Mucosa of descending colon (tissue), 3 donors: ENCODE measurements at places on chromosomes 1 and 21.

DNA sequence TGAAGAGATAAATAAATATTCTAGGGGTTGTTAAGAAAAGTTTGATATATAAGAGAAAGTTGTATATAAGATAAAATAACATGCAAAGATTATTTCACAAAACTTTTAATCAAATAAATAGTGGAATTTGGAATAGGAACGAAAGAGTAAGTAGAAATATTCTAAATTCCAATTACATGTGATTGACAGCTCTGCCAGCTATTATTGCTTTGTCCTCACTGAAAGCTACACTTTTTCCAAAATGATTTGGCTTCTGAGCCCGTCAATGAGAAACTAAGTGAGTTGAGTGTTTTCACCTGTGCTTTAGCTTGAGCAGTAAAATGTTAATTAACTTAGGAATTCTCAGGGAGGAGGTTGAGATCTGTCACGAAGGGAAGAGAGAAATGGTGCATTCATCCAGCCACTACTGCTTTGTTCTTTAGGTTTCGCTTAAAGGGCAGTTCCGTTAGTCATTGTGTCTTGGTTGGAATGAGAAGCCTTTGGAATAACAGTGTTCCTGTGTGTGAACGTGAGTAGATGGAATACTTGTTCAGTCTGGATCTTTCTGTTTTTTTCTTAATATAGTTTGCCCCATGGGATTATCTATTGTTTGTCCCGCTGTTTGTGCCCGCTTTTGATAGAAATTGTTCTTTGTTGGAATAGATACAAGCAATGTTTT is 63.3 kb upstream of the CR1L start:
- DNase-seq = no peak

GRCh38 chr1:156546267-156546666 is 26.1 kb downstream of the IQGAP3 start:
- DNase-seq = no peak

DNA sequence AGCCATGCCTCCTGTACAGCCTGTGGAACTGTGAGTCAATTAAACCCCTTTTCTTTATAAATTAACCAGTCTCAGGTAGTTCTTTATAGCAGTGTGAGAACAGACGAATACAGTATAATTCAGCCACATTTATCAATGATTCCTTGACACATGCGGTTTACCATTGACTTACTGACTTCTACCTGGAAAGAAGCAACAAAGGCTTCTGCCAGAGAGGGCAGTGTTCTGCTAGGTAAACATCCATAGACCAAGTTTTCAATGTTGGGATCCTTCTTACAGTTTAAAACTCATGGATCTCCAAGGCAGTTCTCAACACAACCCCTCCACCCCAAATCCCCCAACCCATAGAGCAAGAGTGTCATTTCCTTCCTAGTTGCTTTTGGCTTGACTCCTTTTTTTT is 150.6 kb downstream of the ZNF648 start:
- DNase-seq = no peak

DNA sequence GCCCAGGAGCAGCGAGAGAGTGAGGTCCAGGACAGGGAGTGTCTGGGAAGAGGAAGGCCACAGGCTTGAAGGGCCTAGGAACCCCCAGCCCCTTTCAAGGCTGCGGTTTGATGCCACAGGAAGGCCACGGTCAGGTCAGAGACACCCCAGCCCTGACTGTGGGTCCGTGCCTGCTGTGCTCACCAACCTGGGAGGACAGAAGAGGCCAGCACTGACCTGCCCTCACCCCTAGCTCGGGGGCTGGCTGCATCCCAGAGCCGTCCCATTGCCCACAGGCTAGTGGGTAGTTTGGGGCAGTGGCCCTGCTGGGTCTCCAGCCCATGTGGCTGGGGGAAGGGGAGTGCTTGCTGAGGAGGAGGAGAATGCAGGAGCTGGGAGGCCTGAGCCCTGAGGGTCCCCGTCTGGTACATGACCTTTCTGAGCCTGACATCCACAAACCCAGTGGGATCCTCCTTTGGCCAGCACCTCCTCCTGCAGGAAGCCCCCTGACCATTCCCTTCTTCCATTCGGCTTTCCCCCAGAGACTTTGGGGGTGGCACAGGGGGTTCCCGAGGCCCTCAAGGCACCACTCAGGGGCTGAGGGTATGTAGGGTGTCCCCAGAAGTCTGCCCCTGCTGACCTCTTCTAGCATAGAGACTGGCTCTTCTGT is 54.3 kb downstream of the WNT9A start:
- no peak for DNase-seq

DNA sequence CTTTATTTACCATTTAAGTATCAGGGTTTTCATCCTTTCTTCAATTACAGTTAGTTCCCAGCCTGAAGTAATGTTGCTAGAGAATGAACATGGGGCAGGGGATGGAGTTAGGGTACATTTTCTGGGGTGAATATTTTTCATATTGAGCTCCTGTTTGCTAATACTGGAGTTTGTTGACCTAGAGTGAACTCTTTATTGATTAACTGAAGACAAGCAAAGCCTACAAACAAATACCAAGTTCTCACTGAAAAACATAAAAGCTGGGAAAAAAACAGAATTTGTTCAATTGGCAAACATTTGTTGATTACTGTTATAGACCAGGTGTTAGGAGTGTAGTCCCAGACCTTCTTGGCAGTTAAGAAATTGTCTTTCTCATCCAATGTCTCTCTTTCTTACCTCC is 28.2 kb upstream of the PIGV start:
- no peak for DNase-seq

GRCh38 chr1:204304067-204304466 is 55.7 kb downstream of the PLEKHA6 start:
- no peak for DNase-seq

GRCh38 chr21:35050348-35051286 is 1.5 kb upstream of the RUNX1 start:
- DNase-seq = no peak

- no peak for DNase-seq
Measured at GRCh38 chr1:98660940-98661543, 479 bp upstream of the SNX7 start.

DNA sequence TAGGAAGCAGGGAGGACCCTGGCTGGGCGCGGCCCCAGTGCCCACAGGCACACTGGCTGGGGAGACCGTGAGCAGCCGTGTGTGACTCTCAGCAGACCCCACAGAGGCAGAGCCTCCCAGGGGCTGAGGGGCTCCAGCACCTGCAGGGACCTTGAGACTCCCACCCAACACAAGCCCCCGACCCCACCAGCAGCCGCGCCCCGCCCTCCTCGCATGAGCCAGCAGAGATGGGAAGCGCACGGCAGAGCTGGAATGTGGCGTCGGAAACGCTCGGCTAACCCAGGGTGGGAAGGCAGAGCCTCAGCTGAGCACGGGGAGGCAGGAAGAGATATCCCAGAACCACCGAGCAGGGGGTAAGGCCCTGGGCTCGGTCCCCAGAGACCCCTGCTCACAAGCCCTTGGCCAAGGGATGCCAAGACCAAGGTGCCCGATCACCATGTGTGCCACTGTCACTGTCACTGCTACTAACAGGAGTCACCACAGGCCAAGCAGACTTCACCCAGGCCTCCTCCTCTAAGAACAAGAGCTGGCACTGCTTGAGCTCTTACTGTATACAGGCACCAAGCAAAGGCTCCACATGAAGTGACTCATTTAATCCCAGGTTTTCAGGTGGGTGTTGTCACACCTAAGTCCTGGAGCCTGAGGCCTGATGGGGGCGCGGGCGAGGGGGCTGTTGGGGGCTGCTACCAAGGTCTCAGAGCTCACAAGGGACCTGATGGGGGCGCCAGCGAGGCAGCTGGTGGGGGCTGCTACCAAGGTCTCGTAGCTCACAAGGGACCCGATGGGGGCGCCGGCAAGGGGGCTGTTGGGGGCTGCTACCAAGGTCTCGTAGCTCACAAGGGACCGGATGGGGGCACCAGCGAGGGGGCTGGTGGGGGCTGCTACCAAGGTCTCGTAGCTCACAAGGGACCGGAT is 20.1 kb downstream of the MEGF6 start:
- DNase-seq = no peak

DNA sequence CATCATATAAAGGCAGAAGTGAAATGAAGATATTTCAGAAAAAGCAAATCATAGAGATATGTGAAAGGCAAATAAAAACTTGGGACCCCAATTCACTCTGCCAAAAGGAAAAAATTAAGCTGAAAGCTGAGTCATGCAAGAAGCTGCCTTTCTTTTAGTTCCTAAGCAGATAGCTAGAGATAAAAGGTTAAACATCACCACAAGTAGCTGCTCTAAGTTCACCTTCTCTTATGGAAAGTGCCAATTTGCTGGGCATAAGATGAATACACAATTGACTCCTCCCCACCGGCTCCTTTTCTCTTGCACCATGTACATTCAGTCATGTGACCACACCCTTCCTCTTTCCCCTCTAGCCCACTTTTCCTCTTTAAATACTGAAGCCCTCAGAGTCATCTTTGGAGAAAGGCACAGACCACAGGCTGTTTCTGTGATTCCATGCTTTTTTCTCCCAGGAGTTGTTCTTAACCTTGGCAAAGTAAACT is 5.4 kb upstream of the SUMO3 start:
- no peak for DNase-seq

- no peak for DNase-seq
Measured at GRCh38 chr1:67664048-67664447, 21.0 kb upstream of the GADD45A start.

GRCh38 chr1:159854116-159854692 is 8.3 kb downstream of the VSIG8 start:
- peak; percentile 93 for DNase-seq

- no peak for DNase-seq
Measured at GRCh38 chr1:156592910-156593660, 1.5 kb downstream of the NAXE start.

DNA sequence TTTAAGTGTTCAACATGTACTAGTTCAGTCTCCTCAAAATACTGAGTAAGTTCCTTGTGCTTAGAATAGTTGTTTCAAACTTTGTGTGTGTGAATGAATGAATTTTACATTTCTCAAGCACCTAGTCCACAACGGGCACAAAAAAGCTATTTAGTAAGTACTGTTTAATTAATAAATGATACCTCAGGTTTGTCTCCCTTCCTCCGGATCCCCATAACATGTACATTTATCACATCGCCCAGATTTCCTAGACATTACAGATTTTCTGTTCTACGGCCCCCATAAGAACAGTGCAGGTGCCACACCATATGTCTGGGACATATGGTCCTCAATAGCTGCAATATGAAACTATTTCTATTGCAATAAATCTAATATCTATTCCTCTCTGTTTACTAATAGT is 1.3 kb upstream of the TTF2 start:
- no peak for DNase-seq

DNA sequence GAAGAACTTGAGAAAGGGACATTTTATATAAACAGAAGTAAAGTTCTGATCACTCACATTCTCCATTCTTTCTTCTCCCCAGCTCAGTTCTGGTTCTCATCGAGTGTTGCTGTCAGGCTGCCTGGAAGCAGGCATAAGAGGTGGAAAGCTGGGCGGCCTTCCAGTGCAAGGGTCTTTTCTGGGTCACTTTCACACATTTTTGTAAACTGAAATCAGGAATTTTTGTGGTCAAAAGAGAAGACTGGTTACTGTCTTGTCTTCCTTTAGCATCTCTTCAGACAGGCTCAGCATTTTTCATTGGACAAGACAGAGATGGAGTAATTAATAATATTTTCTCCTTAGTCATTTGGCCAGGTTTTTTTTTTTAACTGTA is 93.7 kb downstream of the CTH start:
- DNase-seq = peak; percentile 20

- peak; percentile 58 for DNase-seq
Measured at GRCh38 chr1:200558866-200559459, 61.6 kb downstream of the KIF14 start.

GRCh38 chr1:5954964-5955363 is 37.3 kb downstream of the NPHP4 start:
- no peak for DNase-seq
